ENCODE measurements at places on chromosomes 16 and 17. TPM values are rescaled to one million over a fixed set of nuclear protein-coding genes. Genes with fewer than 3 reads are reported as not detected.
A peak's percentile ranks its signal among the peaks of the same experiment; 100 is the strongest.

GRCh38 chr16:87464691-87465300 lies 28.0 kb downstream of the ZCCHC14 start:
- peak; percentile 88 for DNase-seq

DNA sequence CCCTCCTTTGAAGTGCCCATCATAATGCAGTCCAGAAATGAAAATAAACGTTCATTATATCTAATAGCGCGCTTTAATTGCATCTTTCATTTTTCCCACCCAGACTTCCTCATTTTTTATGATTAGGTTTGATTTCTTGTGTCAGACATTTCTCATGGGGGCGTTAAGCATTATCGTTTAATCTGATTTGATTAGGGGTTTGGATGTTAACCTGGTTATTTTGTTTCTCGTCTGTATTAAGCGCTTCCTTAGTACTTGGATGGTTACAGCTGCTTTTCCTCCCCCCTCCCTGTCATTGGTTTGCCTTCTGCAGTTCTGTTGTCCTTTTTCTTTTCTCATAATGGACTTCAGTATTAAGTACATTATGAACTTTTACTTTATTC lies 540 bp downstream of the MFSD11 start:
- DNase-seq: no peak

DNA sequence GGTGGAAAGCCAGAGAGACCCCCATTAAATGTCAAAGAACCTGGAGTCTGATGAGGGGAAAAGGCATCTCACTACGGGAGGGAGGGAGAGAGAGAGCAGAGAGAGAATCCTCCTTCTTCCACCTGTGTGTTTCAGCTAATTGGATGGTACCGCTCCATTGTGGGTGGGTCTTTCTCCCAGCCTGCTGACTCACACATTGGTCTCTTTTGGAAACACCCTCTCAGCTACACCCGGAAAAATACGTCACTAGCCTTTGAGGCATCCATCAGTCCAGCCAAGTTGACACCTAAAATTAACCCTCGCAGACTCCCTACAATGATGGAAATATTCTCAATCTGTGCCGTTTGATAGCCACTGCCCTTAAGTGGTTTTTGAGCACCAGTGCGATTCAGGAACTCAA lies 100.4 kb downstream of the ELAC2 start:
- DNase-seq: peak; percentile 61

DNA sequence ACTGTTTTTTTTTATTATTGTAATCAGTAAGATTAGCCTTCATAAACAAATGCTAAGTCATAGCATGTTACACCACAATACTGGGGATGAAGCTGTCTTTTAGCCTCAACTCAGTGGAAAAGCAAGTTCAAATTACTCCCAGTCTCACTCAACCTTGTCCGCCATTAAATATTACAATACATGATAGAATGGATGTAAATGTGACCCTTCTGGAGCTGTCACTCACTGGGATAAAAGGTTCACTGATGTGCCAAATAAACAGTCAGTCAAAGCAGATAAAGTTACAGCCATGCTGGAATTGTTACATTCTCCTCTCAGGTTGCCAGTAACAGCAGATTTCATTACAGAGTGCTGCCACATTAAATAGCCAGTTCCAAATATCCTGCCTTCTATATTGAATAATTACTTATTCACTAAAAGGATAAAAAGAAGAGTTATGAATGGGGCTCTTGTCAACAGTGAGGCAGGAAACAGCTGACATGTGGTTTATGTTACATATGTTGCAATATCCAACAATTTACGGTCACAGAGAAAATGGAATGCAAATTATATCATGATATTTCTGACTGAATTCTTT lies 53.4 kb downstream of the BRIP1 start:
- DNase-seq: no peak

DNA sequence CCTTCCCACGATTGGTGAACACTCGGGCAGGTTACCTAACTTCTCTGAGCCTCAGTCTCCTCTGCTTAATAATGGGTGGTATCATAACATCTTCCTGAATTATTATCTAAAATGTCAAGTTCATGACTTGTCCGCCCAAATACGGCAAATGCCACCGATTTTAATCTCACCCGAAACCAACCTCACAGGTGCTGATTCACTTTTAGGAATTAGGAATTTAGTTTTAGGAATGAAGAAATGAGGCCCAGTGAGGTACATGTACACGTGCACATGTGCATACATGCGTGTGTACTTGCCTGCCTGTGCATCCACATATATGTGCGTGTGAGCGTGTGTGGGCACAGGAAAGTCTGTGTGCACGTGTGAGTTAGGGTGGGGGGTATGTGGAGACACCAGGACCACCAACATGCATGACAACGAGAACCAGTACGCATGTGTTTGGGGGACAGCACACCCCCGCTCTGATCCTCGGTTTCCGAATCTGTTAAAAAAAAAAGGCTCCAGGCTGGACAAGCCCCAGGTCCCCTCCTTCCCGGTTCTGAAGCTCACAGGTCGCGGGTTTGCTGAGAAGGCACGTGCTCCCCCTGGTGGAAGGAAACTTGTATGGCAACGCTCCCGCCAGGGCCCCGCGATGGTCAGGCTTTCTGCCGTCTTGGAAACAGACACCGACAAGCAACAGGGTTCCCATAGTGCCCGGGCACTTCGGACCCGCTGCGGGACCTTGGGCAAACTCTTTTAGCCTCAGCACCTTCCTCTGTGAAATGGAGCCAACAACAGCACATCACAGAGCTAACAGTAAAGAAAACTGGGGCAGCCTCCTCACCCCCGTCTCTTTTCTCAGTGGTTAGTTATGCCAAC lies 219.2 kb downstream of the RBFOX3 start:
- peak; percentile 79 for DNase-seq

TMEM204 gene
- 1.1 TPM for total RNA-seq

PRSS8 gene
- not detected for total RNA-seq

TBC1D3G gene
- not detected for total RNA-seq

HBA2 gene
- total RNA-seq: not detected

All from Daoy (cell line).